ENCODE measurements at places on chromosomes 6 and 20. TPM values are rescaled to one million over a fixed set of nuclear protein-coding genes. Genes with fewer than 3 reads are reported as not detected.

The TMC2 gene
- not detected for total RNA-seq

The NOL7 gene
- 56.6 TPM for total RNA-seq

The PNLDC1 gene
- 0.75 TPM for total RNA-seq

- peaks cover 5% of the 10 kb centered on the region for H3K4me1 ChIP-seq
- no peaks in the 10 kb centered on the region for H3K36me3 ChIP-seq
- no peak for DNase-seq
- no peak overlapping the region for H3K4me3 ChIP-seq
- H3K27ac ChIP-seq: no peak overlapping the region
Observed at GRCh38 chr20:38225900-38226263, 34.7 kb downstream of the KIAA1755 start.

GRCh38 chr20:32036716-32037485 is 15.1 kb upstream of the HCK start:
- no peak for DNase-seq
- H3K4me1 ChIP-seq: no peaks in the 10 kb centered on the region
- H3K27ac ChIP-seq: no peak overlapping the region
- H3K4me3 ChIP-seq: no peak overlapping the region
- no peaks in the 10 kb centered on the region for H3K36me3 ChIP-seq
- peaks cover 55% of the 10 kb centered on the region for H3K27me3 ChIP-seq

The TTI1 gene
- 35.0 TPM for total RNA-seq

GRCh38 chr6:44386364-44386928 is 1.1 kb upstream of the CDC5L start:
- peaks cover 4% of the 10 kb centered on the region for H3K27me3 ChIP-seq
- peak overlapping the region; percentile 91 for H3K4me3 ChIP-seq
- H3K27ac ChIP-seq: peak overlapping the region; percentile 94
- DNase-seq: no peak
- peaks cover 19% of the 10 kb centered on the region for H3K36me3 ChIP-seq
- peaks cover 35% of the 10 kb centered on the region for H3K4me1 ChIP-seq

The FAM83C gene
- total RNA-seq: not detected

The MATN4 gene
- 2.2 TPM for total RNA-seq

- H3K4me1 ChIP-seq: no peaks in the 10 kb centered on the region
- DNase-seq: no peak
- no peak overlapping the region for H3K27ac ChIP-seq
- no peaks in the 10 kb centered on the region for H3K27me3 ChIP-seq
- no peak overlapping the region for H3K4me3 ChIP-seq
Observed at GRCh38 chr6:152135755-152136448, 328.4 kb downstream of the ESR1 start.

GRCh38 chr6:69789578-69789977 is 7.2 kb downstream of the LMBRD1 start:
- no peak for DNase-seq
- H3K4me3 ChIP-seq: no peak overlapping the region
- H3K4me1 ChIP-seq: peaks cover 25% of the 10 kb centered on the region
- no peak overlapping the region for H3K27ac ChIP-seq
- H3K27me3 ChIP-seq: no peaks in the 10 kb centered on the region

The EPPIN gene
- not detected for total RNA-seq

DNA sequence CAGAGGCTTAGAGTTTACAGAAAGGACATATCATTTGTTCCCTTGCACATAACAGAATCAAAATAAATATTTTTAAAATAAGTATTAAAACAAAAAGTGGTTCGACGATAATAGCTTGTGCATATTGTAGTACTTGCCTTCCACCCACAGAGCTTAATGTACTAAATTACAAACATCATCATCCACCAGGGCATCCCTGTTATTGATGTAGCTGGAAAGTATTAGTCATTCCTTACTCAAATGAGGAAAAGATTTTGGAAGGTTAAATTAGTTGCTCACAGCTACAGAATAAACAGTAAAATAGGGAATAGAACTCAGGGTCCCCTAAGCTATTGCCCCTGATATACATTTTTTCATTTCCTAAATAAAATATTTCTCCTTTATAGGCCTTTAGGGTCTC is 150.3 kb downstream of the PTPRK start:
- H3K27me3 ChIP-seq: no peaks in the 10 kb centered on the region
- H3K4me1 ChIP-seq: no peaks in the 10 kb centered on the region
- DNase-seq: no peak
- peaks cover under 1% of the 10 kb centered on the region for H3K36me3 ChIP-seq
- H3K27ac ChIP-seq: no peak overlapping the region

GRCh38 chr6:11149551-11149950 is 38.0 kb upstream of the ERVFRD-1 start:
- H3K4me1 ChIP-seq: peaks cover 8% of the 10 kb centered on the region
- peaks cover 5% of the 10 kb centered on the region for H3K27me3 ChIP-seq
- H3K36me3 ChIP-seq: no peaks in the 10 kb centered on the region
- no peak for DNase-seq
- no peak overlapping the region for H3K27ac ChIP-seq

The USP49 gene
- total RNA-seq: 7.7 TPM

DNA sequence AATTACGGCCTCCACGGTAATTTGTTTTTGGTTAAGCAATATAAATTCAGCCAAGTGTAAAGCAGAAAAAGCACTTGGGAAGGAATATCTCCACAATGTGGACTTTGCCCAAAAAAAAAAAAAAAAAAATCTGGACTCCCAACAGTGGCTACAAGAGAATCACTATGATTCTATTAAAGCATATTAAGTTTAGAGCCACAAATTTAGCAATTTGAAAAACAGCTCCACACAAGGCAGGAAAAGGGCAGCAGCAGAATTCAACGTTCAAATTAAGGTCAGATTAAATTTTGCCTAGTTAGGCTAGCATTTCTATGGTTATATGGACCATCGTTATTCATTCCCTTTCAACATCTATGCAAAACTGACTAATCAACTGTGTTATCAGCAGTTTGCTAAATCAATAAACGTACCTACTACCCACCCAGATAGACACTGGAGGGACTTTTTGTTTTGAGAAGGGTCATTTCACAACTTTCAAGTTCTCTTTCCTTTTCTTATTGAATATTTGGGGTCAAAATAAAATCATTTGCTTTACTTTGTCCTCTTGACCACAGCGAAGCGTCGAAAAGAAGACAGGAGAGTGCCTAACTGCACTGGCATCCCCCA is 1.0 kb downstream of the MCM9 start:
- peak overlapping the region; percentile 80 for H3K27ac ChIP-seq
- no peak for DNase-seq
- peaks cover 39% of the 10 kb centered on the region for H3K4me1 ChIP-seq
- peaks cover 42% of the 10 kb centered on the region for H3K36me3 ChIP-seq
- no peaks in the 10 kb centered on the region for H3K27me3 ChIP-seq

DNA sequence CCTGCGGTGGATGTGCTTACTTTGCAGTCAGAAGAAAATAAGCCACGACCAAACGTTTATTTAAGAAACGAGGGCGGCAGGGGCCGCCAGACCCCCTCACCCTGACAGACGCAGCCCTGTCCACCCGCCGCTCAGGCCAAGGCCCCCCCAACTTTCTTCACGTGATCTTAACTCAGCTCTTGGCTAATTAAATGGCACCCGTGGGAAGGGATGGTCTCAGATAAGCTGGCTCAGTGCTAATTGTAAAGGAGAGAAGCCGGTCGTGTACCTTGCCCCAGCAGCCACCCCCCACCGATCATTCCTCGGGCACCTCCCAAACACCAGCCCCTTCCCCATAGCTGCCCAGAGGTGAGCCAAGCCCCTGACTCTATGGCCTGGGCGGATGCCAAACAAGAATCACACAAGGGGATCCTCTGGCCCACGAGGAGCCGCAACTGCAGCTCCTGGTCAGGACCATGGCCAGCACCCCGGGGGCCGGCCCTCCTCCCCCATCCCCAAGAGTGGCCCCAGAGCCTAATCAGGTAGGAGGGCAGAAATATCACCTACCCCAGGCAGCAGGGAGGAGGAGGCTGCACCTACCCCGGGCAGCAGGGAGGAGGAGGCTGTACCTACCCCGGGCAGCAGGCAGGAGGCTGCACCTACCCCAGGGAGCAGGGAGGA is 11.2 kb downstream of the KCNQ2 start:
- H3K27me3 ChIP-seq: peaks cover 7% of the 10 kb centered on the region
- H3K36me3 ChIP-seq: no peaks in the 10 kb centered on the region
- no peak overlapping the region for H3K4me3 ChIP-seq
- no peak for DNase-seq

- H3K27ac ChIP-seq: no peak overlapping the region
- no peaks in the 10 kb centered on the region for H3K4me1 ChIP-seq
- no peak for DNase-seq
Observed at GRCh38 chr6:68716620-68717019, 81.5 kb downstream of the ADGRB3 start.

The FERMT1 gene
- 0.06 TPM for total RNA-seq
